ENCODE measurements at places on chromosomes 7 and 10.

- DNase-seq = no peak
Observed at GRCh38 chr7:49322476-49322875, 398.1 kb downstream of the CDC14C start.

DNA sequence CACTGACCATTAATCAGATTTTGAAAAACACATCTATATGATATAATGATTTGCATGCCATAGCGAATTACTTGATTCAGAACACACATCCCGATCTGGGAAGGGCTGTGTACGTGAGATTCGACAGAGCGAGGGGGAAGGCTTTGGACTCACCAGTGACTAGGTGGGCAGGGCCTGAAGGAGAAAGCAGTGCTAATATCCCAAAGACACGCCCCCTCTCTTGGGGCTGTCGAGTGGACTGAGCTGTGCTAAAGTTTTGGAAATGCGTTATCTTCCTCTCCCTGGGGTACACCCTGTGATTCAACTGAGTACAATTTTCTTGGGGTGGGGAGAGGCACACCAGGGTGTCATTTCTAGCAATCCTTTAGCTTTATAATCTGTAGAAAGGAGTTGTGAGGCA lies 1.8 kb downstream of the LRRC17 start:
- no peak for DNase-seq

GRCh38 chr7:129835569-129835968 lies 117.2 kb downstream of the UBE2H start:
- no peak for DNase-seq

DNA sequence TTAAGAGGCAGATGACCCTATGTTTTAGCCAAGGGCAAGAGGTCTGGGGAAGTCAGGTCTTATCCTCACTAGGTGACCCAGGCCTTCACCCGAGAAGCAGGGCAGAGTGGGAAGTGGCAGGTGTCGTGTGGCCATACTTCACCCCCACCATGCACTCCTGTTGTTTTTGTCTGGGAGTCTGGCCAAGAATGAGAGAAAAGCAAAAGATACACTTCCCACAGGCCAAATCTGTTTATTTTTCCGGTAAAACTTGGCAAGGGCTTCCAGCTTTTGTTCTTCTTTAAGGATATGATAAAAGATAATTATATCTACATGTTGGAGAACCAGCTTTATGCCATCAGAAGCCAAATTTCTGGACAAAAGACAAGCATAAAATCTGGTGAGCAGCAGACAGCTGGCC lies 137.4 kb upstream of the CDC14C start:
- no peak for DNase-seq

All from NB4 (cell line).